ENCODE measurements at places on chromosomes 7 and 10. TPM values are rescaled to one million over a fixed set of nuclear protein-coding genes. Genes with fewer than 3 reads are reported as not detected.

RGS10 gene
- 3.4 TPM for total RNA-seq

DGKI gene
- total RNA-seq: 201 TPM

AOAH gene
- total RNA-seq: 5.0 TPM

CDC14C gene
- total RNA-seq: not detected

PNLIPRP3 gene
- not detected for total RNA-seq

C10orf120 gene
- not detected for total RNA-seq

PLEKHS1 gene
- total RNA-seq: not detected

OR2A42 gene
- total RNA-seq: under 0.01 TPM

PCLO gene
- total RNA-seq: 138 TPM

TDRD1 gene
- under 0.01 TPM for total RNA-seq

KCNIP2 gene
- 11.3 TPM for total RNA-seq

ZPBP gene
- not detected for total RNA-seq

BICC1 gene
- total RNA-seq: 4.7 TPM

AMPH gene
- 36.9 TPM for total RNA-seq

ENO4 gene
- 1.9 TPM for total RNA-seq

C7orf57 gene
- 1.3 TPM for total RNA-seq

ELMO1 gene
- total RNA-seq: 145 TPM

CHAT gene
- total RNA-seq: 0.63 TPM

SLC25A28 gene
- 30.7 TPM for total RNA-seq

CDCA7L gene
- 58.2 TPM for total RNA-seq

OPN1SW gene
- not detected for total RNA-seq

NEURL1 gene
- 44.4 TPM for total RNA-seq

LEP gene
- not detected for total RNA-seq

NUTM2E gene
- total RNA-seq: 0.31 TPM

CYCS gene
- total RNA-seq: 56.0 TPM

NUPR2 gene
- not detected for total RNA-seq
